Stimulated activated CD8-positive, alpha-beta memory T cell treated with anti-CD3 and anti-CD28 coated beads, Interleukin-4, amount 100 ng/mL, for 1 hour (primary cell): ENCODE measurements at places on chromosomes 6 and 20.

DNA sequence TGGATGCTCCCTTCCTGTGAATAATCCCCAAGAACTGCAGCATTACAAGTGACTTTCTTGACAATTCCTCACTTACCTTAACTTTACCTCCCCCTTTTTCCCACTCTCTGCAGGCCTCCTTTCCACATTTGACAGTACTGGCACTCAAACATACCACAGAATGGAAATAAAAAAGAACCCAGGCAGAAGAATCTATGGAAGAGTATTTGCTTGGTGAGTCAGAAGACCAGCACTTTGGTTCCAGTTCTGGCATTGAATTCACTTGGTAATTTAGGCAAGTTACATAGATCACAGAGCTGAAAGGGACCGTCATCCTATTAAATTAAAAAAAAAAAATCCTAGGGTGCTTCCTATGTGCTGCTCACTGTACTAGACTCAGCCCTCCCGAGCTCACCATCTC is 55.0 kb downstream of the BTBD9 start:
- no peak for DNase-seq

- DNase-seq = no peak
Observed at GRCh38 chr6:157688960-157689599, 134.0 kb upstream of the SNX9 start.

DNA sequence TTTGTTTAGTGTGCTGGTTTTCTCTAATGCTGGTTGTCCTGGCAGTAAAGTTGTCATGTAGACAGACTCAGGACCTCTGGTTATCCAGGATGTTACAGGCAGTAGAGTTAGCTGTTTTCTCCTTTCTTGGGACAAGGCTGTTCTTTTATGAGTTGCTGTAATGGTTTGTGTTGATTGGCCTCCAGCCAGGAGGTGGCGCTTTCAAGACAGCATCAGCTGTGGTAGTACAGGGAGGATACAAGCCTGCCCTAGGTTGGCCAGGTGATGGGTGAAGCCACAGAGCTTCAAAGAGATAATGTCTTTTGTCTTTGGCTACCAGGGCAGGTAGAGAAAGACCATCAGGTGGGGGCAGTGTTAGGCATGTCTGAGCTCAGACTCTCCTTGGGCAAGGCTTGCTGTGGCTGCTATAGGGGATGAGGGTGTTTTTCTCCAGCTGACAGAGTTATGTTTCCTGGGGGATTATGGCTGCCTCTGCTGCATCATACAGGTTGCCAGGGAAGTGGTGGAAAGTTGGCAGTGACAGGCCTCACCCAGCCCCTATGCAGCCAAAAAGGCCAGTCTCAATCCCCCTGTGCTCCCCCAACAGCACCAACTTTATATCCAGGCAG is 127.2 kb upstream of the TAB2 start:
- no peak for DNase-seq

- DNase-seq = no peak
Observed at GRCh38 chr20:44979090-44979621, 12.8 kb downstream of the STK4 start.

DNA sequence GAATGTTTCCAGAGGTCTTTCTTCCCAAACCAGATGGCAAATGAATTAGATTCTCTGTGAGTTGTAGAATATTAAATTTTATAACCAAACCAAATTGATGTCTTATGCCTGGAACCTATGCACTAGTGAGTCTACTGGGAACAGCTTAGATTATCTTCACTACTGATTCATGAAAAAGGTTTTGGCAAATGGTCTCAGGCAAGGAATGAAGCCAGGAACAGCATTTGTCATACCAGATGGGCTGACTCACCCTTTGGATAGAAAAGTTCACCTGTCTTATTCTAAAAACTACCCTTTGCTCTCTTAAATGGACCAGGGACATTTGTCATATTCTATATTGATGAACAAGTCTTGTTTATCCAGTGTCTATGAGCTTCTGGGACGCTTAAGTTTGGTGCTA is 135.4 kb upstream of the ECI2 start:
- DNase-seq = no peak

DNA sequence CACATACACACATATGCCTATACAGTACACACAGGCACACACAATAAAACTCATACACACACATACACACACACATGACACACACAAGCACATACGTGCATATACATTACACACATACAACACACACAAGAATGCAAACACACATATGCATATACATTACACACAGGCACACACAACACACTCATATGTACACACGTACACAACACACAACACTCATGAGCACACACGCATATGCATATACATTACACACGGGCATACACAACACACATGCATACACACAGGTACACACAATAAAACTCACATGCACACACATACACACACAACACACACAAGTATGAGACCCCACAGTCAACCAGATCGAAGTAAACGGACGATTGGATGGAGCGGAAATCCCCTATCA is 238.2 kb downstream of the ERMARD start:
- DNase-seq = no peak

DNA sequence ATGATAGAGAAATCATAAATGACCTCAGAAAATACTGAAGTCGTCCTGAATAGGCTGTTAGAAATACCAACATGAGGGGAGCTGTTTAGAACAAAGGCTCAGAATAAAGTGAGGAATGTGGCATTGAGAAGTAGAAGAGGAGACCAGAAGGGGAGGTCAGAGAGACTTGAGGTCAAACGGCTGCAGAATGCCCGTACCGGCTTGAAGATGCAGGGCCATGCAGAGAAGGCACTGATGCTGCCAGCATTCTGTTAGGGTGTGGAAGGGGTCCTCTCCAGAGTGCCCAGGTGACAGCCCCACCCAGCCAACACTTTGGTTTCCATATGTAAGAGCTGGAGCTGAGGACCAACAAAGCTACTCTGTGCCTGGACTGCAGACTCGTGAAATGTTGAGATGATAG is 570.9 kb downstream of the CDH26 start:
- no peak for DNase-seq

- no peak for DNase-seq
Observed at GRCh38 chr20:24131684-24132083, 143.1 kb upstream of the GGTLC1 start.

GRCh38 chr6:70657706-70658105 is 10.0 kb upstream of the SMAP1 start:
- DNase-seq = no peak

- DNase-seq = no peak
Observed at GRCh38 chr6:16238963-16239797, 793 bp downstream of the GMPR start.

DNA sequence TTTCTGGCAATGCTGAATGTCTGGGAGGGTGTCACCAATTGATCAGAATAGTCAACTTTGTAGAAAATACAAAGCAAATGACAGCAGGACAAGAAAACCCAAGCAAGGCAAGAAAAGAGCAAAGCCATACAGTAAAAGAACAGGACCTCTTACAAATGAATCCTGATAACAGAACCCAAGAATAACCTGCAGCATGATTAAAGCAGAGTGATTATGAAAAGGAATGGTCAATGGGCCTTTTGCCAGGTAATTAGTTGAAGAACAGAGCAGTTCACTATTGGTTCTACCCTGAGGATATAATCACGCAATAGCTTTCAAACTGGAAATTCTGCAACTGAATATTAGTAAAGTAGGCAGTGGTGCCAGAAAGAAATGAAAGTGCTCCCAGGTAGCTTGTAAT is 319.8 kb downstream of the FRK start:
- DNase-seq = no peak

DNA sequence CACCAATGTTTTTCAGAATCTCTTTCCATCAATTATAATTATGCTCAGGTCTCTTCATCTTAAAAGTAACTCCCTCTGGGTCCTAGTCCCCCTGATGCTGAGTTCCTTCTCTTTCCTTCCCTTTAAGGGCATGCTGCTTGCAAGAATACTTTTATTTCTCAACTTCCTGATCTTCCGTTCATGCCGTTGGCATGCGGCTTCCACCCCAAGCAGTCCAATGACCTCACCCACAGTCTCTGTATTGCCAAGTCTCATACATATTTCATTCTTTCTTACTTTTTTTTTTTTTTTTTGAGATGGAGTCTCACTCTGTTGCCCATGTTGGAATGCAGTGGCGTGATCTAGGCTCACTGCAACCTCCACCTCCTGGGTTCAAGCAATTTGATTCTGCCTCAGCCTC is 83.5 kb downstream of the NDUFAF5 start:
- DNase-seq = no peak

- DNase-seq = no peak
Observed at GRCh38 chr6:5525209-5525608, 263.9 kb downstream of the FARS2 start.

- no peak for DNase-seq
Observed at GRCh38 chr6:151087861-151088598, 151.7 kb upstream of the AKAP12 start.

DNA sequence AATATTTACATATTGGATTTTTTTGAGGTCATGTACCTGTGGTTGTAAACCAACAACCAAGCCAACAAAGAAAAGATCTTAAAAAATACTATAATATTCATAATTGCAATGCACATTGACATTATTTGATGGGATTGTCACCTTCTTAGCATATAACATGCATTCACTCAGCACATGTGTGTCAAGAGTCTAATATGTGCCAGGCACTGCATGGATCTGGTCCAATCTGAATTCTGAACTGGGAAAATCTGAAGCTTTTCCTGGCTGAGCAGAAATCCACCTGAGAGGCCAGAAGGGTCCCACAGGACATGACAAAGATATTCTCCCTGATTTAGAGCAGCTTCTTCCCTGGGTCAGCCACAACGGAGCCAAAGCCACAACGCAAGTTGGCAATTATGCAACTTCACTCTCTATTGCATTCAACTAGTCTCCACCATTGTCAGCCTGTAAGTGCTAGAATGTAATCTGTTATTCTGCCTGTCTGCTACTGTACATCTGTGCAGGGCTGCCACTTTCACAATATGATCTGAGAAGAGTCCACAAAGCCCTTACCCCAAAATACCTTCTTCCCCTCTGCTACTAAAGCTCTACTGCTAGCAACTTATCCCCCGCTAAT is 17.0 kb upstream of the DDO start:
- DNase-seq = no peak

DNA sequence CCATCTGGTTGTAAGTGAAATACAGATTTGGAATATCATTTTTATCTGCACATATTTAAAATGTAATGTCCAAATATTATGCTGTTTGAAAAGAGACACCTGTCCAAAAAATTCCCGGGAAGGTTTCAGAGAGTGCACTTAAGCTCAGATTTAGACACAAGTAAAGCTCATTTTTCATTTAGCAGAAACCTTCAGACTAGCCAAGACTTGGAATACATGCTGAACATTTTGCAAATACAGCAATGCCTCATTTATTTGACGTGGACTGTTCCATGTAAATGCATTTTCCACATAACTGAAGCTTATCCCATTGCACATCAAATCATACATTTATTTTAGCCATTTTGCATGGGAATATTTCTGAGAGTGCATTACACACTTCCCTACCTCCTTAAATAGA is 280.7 kb downstream of the ZNF217 start:
- DNase-seq = no peak

DNA sequence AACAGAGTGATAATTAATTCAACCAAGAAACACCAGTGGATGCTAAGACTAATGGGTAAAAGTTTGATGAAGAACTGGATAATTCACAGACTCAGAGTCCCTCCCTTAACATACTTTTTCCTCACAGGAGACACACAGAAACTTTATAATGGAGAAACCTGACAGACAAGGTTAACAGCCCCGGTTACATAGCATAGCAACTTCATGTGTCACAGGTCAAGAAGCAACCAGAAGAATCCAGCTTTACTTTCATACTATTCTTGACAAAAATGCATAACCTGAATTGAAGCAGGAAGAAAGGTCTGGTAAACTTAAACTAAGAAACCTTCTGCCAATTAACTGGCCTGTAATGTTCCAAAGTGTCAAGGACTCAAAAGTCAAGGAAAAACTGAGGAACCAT is 375.9 kb downstream of the RNF144B start:
- no peak for DNase-seq

DNA sequence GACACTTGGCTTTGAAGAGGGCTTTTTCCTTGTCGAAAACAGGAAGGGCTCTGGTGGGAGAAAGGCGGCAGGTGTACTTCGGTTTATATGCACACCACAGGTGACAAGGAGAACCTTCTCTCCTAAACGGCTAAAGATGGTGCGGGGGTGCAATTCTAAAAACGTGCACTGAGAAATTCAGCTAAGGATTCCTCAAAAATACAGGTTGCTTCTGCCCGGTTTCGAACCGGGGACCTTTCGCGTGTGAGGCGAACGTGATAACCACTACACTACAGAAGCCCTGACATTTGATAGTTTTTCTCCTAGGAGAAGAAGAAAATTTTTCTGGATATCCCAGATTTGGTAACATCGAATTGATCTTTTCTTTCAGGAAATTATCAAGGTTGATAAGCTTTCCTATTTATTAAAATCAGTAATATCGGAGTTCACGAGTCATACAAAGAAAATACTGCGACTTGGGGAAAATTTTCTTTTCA is 32.0 kb downstream of the POM121L2 start:
- no peak for DNase-seq

DNA sequence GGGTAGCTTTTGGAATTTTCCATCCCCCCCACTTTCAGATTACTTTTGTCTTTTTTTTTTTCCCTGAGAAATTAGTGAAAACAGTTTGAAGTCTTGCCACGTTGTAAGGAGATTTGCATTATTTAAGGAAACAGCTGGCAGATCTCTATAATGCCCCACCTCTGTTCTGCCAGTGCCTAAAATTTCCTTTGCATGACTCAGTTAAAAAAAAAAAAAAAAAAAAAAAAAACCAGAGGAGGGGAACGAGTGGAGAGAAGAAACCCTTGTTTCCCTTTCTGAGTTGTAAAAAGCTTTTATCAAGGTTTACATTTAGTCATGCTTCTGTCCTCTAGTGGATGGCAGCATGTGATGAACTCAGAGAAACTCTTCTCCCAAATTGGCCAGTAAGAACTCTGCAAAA is 33.5 kb downstream of the CARMIL1 start:
- DNase-seq = no peak

DNA sequence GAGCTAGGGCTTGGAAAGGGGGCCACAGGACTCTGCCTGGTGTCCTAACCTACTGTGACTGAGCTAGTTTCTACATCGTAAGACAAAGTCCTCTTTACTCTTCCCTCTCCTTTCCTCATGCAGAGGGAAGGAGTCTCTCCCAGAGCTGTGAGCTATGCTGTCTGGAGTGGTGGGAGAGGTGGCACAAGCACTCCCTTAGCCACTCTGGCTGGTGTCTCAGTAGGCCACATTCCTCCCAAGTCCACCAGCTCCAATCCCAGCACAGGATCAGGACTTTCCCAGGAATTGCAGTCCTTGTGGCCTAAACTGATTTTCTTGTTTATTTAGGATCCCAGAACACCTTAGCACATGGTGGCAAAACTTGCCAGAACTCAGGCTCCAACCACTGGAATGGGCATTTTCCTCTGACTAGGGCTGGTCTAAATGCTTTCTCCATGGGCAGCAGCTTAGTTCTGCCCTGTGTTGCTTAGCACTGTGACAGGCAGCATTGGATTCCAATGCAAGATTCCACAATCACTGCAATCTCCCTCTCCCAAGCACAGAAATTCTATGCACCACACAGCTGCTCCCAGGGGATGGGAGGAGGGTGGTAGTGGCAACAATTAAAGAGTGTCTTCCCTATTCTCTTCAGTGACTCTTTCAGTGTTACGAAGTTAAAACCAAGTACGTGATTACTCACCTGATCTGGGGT is 733.3 kb downstream of the HACE1 start:
- DNase-seq = no peak
